ENCODE measurements at places on chromosomes 3 and 15. TPM values are rescaled to one million over a fixed set of nuclear protein-coding genes. Genes with fewer than 3 reads are reported as not detected.

SPSB4 gene
- 4.4 TPM for total RNA-seq

DTX3L gene
- 52.0 TPM for total RNA-seq

ADIPOQ gene
- total RNA-seq: 0.09 TPM

DNA sequence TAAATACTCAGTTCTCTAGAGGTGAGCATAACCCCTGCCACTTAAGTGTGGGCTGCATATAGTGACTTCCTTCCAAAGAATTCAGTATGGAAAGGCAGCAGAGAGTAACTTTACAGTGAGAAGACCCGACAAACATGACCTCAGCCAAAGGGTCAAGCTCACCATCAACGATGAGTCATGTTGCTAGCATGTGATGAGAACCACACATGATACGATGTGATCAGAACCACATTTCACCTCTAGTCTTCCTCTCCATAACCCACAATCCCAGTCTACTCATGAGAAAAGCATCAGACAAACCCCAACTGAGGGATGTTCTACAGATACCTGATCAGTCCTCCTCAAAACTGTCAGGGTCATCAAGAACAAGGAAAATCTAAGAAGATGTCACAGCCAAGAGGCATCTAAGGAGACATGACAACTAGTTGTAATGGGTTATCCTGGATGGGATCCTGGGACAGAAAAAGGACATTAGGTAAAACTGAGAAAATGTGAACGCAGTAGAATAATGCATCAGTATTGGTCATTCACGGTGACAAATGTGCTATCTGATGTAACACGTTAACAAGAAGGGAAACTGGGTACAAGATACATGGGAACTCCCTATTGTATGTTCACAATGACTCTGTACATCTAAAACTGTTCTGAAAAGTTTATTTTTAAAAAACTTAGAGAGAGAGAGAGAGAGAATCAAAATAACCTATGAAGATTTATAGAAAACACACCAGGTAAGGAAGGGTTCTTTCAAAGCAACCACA lies 28.3 kb downstream of the SEC61A1 start:
- no peak for DNase-seq

GRCh38 chr3:120762615-120763014 lies 20.1 kb downstream of the GTF2E1 start:
- no peak for DNase-seq

- DNase-seq: peak; percentile 13
These were observed 63.2 kb upstream of the LPP start for GRCh38 chr3:188090620-188091309.

DNA sequence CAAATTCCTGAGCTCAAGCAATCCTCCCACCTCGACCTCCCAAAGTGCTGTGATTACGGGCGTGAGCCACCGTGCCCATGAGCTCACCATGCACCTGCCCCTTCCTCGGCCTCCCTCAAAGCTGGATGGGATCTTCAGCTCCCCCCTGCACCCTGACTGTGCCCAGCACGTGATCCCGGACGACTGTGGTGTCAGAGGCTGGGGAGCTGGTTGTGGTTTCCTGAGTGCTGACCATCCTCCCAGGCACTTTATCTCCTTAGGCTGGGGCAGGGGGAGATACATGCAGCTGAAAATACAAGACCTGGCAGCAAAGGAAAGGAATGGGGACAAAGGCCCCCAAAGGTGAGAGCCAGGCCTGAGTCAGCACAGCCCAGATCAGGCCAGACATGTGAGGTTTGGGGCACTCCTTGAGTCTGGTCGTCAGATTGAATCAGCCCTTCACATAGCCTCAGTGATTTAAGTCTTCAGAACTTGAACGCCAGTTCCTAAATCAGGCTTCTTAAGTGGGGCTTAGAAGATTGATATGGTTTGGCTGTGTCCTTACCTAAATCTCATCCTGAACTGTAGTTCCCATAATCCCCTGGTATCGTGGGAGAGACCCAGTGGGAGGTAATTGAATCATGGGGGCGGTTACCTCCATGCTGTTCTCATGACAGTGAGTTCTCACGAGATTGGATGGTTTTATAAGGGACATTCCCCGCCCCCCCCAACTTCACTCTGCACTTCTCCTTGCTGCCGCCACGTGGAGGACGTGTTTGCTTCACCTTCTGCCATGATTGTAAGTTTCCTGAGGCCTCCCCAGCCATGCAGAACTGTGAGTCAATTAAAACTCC lies 35.8 kb downstream of the PRKCD start:
- DNase-seq: peak; percentile 38

- DNase-seq: peak; percentile 62
These were observed 3.1 kb downstream of the GP5 start for GRCh38 chr3:194395778-194396538.

GRCh38 chr15:63188926-63189871 lies at the start of gene RAB8B:
TSS of gene RAB8B (plus strand) at chr15:63189606. CDS start at chr15:63189625, 19 bp downstream.
- peak; percentile 99 for DNase-seq

GRCh38 chr3:76096836-76097588 lies 311.7 kb upstream of the ZNF717 start:
- DNase-seq: no peak
